ENCODE measurements at places on chromosomes 11 and 22.

- no peak for DNase-seq
These were observed 2.0 kb downstream of the CD3E start for GRCh38 chr11:118306556-118306955.

- no peak for DNase-seq
These were observed 1.3 kb downstream of the PARVB start for GRCh38 chr22:44025171-44026065.

DNA sequence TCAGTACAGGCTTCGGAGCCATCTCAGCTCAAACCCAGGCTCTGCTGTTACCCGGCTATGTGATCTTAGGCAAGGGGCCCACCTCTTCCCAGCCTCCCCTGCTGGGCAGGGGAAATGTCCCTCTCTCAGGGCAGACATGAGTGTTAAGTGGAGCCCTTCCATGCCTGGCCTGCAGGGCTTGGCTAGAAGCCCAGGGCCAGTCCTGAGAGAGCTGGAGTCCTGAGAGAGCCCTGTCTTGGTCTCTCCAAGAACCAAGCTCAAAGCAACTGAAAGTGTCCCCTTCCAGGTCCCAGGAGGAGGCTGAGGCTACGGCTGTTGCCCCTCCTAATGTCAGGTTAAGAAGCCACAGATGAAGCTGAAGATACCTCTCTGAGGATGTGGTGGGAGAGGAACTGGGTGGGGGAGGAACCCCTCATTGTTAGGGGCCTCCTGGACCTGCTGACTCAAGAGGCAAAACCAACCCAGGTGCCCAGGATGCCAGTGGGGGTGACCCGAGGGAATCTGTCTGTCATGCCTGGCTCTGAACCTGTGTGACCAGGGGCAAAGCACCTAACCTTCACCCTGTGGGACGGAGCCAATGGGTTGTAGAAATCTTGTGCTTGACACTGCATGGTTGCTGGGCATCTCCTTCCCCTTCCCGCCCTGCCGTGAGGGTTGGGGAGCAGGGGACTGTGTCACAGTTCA lies 4.2 kb downstream of the ZP1 start:
- DNase-seq, result no peak

GRCh38 chr11:117094776-117095175 lies 3.5 kb downstream of the SIK3 start:
- no peak for DNase-seq

DNA sequence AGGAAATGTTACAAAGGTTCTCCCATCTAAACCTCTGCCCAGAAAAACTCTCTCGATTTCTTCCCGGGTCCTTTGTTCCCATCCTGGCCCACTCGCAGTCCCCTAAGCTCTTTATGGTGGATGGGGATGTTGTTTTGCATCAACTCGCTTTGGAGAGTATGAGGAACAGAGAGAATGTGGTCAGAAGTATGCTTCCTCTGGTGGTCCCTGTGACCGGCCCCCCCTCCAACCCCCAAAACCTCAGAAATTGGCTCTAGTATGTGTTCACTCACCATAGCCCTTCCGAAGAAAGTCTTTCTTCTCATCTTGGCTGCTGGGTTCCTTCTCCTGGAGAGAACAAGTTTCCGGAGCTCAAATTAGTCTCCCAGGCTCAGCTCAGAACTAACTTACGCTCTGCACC lies 54.4 kb downstream of the GRAMD1B start:
- DNase-seq, result no peak

Measured in glomerular endothelial cell (primary cell).